GM18507 (cell line): ENCODE measurements at places on chromosomes 6 and 20.

DNA sequence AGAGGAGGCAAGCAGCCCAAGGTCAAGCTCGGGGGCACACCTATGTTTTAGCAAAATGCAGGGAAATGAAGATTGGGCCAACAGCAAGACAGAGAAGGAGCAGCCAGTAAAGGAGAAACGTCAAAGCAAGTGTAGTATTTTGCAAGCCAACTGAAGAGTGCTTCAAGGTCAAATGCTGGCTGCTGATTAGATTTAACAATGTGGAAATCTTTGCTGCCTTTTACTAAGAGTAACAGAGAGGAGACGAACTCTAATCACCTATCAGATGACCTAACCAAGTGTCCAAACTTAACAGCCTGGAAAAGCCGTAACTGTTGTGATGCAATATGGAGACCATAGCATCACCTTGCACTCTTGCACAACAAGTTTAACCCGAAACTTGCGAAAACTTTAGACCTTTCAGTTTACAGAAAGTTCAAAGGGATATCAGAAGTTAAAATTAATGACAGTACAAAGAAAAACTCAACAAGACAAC, 30.4 kb downstream of the AKIRIN2 start:
- DNase-seq: no peak

GRCh38 chr20:3696745-3697587, 15.2 kb upstream of the ADAM33 start:
- DNase-seq: no peak

DNA sequence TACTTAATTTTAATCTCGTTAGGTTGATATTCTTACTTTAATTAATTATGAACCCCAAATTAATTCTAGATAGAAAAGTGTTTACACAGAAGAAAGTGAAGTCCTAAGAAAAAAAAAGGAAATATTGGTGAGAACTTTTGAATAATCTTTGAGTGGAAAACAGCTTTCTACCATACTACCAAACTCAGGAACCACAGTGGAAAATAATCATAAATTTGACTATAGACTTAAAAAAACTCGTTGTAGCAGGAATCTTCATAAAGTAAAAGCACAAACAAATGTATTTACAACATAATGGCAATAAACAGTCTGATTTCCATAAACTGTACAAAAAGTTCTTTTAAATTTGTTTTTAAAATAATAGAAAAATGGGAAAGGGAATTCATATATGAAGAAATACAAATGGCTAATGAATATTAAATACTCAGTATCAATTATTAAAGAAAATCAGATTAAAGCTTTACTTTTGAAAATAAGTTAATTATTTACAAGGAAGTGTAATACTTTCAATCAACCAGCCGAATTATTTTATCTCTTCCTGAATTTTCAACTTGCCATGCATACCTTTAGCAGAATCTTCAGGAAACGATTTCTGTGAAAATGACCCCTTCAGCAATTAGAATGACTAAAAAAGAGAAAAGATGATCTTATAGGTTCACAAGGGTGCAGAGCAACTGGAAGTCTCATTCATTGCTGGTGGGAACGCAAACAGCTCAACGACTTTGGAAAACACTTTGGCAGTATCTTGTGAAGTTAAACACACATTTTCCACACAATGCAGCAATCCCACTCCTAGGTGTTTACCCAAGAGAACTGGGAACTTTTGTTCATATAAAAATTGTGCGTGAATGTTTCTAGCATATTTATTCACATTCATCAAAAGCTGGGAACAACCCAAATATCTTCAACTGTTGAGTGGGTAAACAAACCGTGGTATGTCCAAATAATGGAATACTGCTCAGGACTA, 38.5 kb upstream of the BMP6 start:
- DNase-seq: no peak

DNA sequence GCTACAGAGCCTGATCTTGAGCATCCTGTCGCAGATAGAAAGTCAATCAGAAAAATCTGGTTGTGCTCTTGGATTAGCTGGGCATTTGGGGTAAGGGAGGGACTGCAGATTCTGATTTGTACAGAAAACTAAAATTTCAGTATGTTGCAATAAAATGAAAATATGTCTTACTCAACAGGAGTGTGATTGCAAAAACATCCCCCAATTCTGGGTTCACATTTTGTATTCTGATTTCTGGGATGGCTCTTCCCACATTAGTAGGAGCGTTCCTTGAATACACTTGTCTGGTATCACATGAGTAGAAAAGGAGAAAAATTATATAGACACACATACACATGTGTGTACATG, 40.5 kb downstream of the PANK2 start:
- no peak for DNase-seq

DNA sequence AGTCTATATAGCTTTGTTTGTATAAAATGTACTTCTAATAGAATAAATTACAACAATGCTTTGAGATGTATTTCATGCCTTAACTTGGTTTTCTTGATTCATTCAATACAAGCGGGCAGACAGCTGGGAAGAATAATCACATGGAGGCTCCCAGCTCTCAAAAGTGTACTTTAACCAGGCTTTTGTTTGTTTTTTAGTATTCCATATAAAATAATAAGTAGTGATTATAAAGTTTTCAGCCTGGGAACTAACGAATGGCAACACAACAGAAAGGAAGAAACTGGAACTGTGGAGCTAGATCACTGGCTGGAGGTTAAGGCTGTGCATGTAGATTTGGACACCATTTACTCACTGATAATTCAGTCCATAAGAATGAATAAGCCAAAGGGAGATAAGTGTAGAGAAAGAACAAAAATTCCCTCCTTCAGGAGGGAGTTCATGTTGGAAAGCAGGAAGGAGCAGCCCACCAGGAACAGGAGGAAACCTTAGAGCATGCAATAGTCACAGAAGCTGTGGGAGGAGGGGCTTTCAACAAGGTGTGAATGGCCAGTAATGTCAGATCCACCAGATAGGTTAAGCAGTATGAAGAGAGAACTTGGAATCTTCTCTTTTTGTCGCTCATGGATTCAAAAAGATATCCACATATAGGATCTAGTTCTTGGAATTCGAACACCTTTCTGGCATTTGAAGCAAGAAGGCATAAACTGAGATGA, 41.2 kb upstream of the SLC35D3 start:
- no peak for DNase-seq

DNA sequence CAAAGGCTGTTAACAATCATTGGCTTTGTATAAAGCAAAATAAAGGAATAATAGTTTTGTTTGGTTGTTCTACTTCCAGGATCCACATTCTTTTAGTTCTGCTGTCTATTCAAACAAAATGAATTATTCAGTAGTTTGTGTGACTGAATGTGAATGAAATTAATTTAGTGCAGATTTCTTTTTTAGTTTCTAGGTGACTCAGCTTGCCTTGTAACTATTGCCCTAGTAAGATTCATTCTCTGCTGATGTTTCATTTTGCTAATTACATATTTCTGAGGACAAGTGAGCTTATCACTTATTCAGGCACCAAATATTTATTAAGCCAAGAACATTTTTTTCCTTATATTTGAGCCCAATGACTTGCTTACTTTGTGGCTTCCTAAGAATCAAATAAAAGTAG, 46.5 kb upstream of the RIPOR2 start:
- DNase-seq: no peak

GRCh38 chr6:109373762-109374161, 8.5 kb downstream of the CD164 start:
- DNase-seq: no peak

- DNase-seq: no peak
Measured at GRCh38 chr6:42125663-42126062, 16.8 kb downstream of the C6orf132 start.

- no peak for DNase-seq
Measured at GRCh38 chr6:131167773-131168172, 32.5 kb downstream of the AKAP7 start.

- DNase-seq: no peak
Measured at GRCh38 chr20:37911261-37911660, 8.3 kb downstream of the VSTM2L start.

GRCh38 chr6:154504865-154505449, 5.5 kb downstream of the CNKSR3 start:
- DNase-seq: no peak

DNA sequence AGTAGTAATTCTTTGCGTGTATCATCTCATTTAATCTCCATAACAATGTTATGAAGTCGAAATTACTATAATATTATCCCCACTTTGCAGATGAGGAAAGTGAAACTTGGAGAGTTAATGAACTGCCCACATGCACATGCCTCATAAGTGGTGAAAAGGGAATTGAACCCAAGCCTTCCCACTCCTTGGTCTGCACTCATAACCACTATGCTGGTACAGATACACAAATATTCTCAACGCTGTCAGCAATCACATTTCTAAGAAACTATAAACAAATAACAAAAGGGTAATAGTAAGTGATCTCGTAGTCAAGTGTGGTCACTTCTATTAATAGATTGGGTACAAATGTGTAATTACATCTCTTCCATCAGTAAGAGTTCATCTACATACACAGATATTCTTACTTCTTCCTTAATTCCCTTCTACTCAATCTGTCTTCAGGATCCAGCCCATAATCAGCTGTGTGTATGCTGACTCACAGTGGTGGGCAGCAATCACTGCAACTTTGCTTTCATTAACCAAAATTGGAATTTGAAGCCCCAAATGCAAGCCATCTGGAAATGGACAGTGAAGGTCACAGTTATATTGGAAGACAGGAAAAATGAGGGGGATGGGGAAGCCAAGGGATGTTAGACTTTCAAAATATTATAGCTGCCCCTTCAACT, 6.6 kb downstream of the PRSS35 start:
- DNase-seq: no peak

DNA sequence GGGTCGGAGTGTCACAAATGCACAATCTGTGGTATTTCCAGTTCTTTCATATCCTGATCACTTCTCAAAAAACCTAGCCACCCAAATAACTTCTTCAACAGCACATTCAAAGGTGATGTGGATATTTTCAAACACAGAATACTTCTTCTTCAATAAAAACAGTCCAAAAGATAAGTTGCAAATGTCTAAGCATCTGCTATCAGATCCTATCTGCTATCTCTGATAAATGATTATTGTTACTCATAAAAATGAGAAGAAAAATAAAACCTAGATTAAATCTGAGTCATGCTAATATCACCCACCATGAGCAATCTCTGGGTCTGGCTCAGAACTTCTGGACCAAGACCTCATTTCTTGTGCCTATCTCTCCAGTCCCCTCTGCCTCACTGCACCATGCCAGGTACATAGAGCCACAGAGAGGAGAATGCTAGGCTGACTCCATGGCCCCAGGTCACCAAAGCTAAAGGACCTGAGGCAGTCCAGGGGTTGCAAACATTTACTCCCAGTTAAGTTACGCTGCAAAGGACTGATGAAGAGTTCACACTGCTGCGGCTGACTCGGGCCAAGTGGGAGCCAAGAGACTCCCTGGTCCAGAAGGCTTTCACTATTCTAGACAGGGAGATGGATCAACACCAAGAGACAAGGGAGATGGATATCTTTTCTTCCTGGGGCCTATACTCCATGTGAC, 101.4 kb downstream of the KIF13A start:
- DNase-seq: no peak

DNA sequence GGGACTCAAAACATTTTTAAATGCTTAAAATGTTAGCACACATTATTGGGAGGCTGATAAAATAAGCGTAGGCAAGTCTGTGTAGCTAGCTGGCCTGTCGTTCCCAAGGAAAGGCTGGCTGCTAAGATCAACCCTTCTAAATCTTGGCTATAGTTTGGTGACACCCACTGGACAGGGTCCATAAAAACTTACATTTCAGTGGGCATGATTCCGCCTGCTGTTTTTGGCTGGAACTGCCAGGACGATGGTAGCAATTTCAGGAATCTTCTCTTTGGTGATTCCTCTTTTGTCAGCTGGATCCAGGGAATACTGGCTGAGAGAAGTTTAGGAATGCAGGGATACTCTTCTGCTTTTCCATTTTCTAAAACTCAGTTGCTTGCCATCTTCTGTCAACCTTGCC, 162.2 kb downstream of the NKAIN2 start:
- DNase-seq: no peak

GRCh38 chr6:28537065-28537464, 11.4 kb downstream of the GPX5 start:
- no peak for DNase-seq

DNA sequence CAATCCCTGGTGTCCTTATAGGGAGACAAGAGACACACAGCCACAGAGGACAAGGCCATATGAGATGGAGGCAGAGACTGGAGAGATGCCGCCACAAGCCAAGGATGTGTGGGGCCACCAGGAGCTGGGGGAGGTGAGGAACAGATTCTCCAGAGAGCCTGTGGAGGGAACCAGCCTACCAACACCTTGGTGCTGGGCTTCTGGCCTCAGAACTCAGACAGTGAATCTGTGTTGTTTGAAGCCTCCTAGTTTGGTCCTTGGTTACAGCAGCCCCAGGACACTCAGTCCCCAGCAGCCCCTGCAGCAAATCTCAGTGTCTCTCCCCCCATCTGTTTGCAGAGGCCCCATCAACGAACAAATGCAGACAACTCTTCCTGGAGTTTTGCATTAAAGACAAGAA, 73.2 kb upstream of the BHLHE23 start:
- no peak for DNase-seq

- DNase-seq: no peak
Measured at GRCh38 chr6:25202504-25202903, 76.7 kb upstream of the CARMIL1 start.

DNA sequence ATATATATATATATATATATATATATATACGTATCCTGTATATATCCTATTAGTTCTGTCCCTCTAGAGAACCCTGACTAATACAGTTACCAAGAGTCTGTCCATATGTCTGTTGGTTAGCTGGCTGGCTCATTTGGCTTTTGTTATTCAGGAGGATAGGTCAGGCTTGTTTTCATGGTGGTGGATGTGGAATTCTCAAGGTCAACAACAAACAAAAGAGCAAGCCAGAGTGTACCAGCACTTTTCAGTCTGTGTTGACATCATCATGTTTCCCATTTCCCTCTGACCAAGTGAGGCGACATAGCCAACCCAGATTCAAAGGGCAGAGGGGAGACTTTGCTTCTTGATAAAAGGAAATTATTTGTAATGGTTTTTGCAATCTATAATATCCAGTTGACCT, 88.5 kb upstream of the PTCHD4 start:
- DNase-seq: no peak

DNA sequence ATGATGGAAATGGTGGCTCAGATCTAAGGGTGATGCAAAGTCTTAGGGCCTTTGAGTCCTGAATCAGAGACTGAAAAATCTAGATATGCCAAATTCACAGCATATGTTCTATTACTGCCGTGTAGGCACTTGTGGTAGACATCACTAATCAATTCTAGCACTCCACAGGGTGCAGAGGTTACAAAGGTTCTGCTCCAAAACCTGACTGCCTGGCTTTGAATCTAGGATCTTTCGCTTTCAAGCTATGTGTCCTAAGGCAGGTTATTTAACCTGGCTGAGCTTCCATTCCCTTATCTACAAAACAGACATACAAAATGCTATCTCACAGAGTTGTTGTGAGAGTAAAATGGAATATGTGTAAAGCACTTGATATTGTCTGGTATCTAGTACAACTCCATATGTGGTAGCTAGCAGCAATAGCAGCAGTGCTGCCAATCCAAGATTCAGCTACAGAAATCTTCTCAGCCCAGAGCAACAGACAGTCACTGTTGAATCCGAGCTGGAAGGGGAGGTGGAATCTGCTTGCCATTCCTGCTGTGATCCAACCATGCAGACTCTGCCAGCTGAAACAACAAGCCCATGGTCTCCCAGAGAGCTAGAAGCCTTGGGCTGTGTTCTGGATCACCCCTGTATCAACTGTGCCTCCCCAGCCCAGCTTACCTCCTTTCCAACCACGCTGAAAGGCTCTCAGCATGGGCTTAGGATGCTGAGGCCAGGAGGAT, 206.9 kb downstream of the TFAP2C start:
- no peak for DNase-seq

- DNase-seq: no peak
Measured at GRCh38 chr20:21677781-21678180, 27.7 kb upstream of the PAX1 start.

GRCh38 chr20:23128461-23129125, 42.5 kb upstream of the CD93 start:
- no peak for DNase-seq

GRCh38 chr6:118468682-118469465, 79.2 kb upstream of the PLN start:
- DNase-seq: no peak
